ENCODE measurements at places on chromosomes 3 and 15.

GRCh38 chr3:128850544-128850943 is 28.9 kb upstream of the ACAD9 start:
- DNase-seq = no peak

DNA sequence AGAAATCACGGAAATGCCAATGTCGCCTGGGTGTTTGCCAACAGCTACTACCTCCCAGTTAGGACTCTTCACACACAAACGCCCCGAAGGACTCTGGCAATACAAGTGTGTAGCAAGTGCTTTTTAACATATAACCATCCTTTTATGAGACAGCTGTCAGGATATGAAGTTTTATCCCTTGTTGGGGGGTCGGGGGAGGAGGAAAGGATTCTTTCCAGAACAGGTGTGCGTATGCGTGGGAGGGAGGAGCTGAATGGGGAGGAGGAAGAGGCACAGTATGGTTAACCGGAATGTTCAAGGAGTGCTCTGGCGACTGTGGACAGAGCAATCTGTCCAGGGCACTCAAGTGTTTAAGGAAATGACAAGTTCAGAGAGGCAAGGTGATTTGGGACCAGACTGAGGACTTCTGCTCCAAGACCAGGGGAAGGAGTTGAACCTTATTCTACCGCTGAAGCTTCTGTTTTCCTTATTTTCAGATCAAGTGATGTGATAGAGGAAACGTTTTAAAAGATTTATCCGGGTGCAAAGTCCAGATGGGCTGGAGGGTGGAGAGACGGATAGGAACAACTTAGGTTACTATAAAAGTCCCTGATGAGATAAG is 1.3 kb downstream of the TSPAN3 start:
- DNase-seq = peak; percentile 83

- DNase-seq = peak; percentile 37
Measured at GRCh38 chr15:40255033-40255432, 16.2 kb downstream of the PAK6 start.

- DNase-seq = no peak
Measured at GRCh38 chr3:57948781-57949242, 59.4 kb upstream of the FLNB start.

DNA sequence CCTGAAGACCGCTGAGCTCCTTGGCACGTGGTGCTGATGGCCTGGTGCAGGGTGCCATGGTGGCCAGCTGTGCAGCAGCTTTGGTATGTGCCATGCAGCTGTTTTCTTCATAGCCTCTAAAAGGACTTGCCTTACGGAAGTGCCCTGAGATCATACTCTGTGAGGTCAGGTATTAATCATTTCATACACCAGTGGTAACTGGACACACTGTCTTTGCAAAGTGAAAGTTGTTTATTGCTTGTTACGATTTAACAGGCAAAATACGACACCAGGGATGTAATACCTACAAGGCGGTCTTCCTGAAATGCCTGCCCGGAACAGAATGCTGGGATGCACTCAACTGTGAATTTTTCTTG is 184.6 kb downstream of the ATP10A start:
- no peak for DNase-seq

DNA sequence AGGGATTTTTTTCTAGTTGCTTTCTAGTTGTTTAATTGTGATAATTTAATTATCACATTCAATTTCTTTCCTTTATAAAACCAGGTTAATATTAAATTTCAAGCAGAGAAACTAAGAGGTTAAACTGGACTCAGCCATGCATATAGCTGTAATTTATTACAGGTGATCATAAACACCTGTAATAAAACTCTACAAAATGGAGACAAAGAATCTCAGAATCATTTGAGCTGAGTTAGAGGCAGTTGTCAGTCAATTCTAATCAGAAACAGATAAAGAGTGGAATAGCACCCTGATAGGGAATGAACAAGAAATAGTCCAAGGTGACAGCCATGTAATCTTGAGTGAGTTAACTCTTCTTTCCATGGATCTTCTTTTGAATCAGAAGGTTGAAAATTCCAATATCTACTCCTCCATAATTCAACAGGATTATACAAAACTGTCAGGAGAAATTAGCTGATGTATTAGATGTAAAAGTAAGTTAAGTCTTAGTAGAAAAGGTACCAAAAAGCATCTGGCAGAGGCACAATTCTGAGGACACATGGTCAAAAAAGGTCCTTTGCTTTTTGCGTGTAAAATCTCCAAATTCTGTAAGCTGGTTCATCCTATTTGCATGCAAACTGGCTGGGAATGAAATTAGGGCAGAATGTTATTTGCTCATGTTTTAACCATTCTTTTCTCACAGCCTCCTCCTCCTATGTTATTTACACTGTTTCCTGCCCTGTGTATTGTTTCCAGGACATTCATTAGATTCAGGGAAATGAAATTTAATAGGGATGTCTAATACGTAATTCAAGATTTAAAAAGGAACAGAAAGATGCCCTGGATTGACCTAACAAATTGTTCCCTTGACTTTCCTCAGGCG is 39.4 kb upstream of the B3GNT5 start:
- no peak for DNase-seq

DNA sequence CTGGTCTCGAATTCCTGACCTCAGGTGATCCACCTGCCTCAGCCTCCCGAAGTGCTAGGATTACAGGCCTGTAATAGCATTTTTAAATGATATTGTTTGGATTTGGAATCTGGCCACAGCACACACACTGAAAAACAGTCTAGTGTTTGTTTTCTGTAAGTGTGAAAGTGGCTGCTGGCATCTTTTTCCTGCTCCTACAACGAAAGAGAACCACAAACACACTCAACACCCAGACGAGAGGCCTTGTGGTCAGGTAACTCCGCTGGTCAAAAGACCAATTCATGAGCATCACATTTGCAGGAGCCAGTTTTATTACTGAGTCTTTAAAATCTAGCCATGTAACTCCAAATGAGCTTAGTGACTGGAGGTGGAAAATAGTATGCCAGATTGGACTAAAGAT is 50.2 kb downstream of the IMPG2 start:
- no peak for DNase-seq

DNA sequence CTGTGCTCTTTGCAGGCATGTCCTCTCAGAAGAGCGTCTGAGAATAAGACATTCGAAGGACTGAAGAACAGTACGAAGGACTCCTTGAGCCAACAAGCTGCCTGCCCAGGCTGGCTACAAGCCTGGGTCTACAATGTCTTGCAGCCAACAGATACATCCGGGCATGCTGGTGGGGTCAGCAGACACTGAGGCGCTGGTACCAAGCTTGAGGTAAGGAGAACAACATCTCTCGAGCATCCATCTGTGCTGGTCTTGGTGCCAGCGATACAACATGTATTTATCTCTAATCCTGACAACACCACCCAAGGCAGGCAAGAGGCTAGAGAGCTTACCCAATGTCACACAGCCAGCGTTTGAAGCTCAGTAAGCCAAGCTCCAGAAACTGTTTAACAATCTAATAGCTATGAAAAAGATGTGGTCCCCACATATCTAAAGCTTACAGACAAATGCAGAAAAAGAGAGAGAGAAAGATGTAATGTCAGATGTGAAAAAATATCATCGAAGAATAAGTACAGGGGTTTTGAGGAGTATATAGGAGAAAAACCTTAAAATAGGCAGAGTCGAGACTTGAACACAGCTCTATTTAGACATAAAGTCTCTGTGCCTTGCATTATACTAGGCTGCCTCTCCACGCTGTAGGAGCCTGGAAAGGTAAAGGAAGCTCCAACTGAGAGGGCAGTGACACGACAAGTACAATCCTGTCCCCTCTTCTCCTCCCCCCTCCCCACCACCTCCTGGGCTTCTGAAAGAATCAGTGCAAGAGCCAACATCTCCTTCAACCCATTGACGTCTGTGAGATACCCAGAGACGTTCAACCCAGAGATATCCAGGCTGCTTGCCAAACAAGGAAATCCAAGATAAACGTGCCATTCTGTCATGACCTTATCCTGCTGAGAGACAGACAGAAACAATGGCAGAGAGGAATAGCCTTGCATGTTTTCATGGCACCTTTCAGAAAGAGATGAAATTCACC is 39.4 kb downstream of the WWTR1 start:
- no peak for DNase-seq

- no peak for DNase-seq
Measured at GRCh38 chr15:78830514-78831228, 19.4 kb upstream of the ADAMTS7 start.

All from NCI-H524 treated with DMSO at 0.1 percent for 48 hours (cell line).